Activated CD4-positive, alpha-beta T cell treated with anti-CD3 and anti-CD28 coated beads, Interleukin-2, amount 50 U/mL, for 24 hours (primary cell): ENCODE measurements at places on chromosomes 1 and 21.

- no peak for DNase-seq
Measured at GRCh38 chr1:202213361-202214088, 19.9 kb downstream of the LGR6 start.

DNA sequence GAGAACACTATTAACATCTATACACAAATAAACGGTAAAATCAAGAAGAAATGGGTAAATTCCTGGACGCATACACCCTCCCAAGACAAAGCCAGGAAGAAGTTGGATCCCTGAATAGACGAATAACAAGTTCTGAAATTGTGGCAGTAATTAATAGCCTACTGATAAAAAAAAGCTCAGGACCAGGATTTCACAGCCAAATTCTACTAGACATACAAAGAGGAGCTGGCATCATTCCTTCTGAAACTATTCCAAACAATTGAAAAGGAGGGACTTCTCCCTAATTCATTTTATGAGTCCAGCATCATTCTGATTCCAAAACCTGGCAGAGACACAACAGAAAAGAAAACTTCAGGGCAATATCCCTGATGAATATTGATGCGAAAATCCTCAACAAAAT is 70.7 kb upstream of the FMO3 start:
- DNase-seq: no peak

- DNase-seq: no peak
Measured at GRCh38 chr1:197356723-197357533, 88.9 kb downstream of the CRB1 start.

DNA sequence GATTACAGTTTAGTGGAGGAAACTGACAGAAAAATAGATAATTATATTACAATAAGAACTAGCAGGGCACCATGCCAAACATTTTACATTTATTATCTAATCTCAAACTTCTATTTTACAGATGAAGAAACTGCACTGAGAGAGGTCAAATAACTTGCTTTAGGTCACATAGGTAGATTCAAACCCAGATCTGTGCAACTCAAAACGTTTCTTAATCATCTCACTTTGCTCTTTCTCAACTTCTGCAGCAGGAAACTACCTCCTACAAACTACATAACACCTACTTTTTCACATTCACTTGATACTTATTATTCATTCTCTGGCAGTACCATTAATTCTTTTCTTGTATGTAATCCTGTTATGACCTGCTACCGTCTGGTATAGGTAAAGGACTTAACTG is 49.9 kb upstream of the BCL10 start:
- no peak for DNase-seq

DNA sequence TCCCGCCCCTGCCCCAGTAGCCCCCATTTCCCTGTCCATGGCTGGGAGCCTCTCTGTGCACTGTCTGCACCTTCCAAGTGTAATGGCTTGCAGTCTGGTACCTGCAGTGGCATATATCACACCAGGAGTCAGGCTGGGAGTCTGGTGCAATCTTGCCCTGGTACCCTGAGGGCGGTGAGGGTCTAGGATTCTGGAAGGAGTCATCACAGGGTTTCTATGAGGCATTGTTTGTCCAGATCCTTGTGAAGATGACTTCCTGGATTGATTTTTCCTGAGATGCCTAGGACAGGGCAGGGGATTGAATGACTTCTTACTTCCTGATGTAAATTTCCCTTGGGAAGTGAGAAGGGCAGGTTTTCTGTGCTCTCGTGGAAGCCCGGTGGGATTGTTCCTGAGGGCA is 5.9 kb upstream of the PKP1 start:
- DNase-seq: no peak

DNA sequence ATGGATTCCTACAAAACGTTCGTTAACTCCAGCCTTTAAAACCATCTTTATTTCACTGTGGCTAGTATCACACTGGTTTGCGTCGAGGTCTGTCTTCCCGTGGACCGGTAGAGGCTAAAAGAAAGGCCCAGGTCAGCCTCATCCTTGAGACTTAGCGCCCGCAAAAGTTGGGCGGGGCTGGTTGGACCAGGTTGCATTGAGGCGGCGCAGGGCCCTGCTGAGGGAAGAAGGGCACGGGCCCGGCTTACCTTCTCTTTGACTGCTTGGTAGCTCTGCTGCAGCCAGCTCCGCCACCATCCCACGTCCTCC is 455 bp downstream of the BSDC1 start:
- no peak for DNase-seq

DNA sequence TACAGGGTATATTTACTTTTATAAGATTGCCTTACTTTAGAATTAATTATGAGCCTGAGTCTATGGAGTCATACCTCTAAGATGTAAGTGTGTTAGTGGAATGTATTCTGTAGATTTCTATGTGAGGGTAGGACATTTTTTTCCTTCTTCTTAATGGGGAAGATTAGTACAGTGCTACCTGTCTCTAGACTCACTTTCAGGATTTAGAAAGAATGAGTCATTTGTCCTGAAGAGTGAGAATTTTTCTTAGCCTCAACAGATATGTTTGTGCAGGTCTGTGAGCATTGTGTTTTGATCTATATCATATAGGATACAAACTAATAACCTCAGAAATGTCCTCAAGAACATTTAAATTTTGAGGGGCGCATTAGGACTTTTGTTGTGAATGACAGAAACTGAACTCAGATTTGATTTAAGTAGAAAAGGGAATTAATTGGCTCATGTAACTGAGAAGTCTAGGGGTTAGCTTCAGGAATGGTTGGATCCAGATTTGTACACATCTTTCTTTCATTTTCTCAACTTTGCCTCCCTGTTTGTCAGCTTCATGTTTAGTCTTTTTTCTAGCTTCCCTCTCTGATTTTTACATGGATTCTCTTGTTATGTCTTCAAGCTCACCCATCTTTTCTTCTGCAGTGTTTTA is 45.3 kb downstream of the TTC3 start:
- DNase-seq: no peak

DNA sequence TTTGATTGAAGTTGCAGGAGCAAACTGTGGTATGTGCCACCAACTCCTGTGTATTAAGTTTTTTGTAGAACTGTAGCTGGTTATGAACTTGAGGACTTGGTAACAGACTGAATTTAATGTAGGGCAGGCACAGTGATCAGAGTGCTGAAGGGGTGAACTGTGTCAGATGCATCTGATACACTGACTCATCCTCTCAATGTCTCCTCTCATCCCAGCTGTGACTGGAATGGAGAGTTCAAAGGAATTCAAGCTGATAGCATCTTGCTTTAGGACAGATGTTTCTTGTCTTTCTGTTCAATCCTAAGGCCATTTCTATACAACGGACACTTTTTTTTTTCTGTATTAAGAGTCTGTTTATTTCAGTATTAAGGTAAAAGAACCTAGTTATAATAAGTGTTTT is 25.0 kb upstream of the GBP1 start:
- no peak for DNase-seq

DNA sequence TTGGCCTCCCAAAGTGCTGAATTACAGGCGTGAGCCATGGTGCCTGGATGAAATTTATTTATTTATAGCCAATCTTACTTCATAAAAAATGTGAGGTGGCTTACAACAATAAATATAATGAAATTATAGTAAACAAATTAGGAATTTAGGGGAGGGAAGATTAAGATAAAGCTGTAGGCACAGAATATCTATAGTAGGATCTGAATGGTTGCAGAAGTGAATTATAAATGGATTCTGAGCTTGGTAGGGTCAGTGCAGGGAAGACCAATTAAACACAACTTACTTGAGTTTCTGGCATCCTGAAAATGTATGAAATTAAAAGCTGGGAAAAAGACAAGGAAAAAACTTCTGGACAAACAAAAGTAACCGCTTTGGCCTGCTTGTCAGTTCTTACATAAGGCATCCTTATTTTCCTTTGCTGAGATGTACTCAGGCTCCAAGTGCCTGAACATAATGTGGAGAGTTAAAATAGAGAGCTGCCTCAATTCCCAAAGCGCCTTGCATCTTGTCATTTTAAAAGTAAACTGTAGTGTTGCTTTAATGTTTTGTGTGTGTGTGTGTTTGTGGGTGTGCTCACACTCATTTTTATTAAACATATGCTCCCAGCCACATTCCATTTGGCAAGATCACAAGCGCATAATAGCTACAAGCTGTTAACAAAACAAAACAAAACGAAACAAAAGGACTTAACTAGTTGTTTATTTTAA is 247.3 kb downstream of the S1PR1 start:
- DNase-seq: no peak

- no peak for DNase-seq
Measured at GRCh38 chr1:228316589-228317387, 89.8 kb downstream of the TRIM11 start.

GRCh38 chr1:2644591-2645101 is 11.8 kb upstream of the MMEL1 start:
- DNase-seq: no peak

DNA sequence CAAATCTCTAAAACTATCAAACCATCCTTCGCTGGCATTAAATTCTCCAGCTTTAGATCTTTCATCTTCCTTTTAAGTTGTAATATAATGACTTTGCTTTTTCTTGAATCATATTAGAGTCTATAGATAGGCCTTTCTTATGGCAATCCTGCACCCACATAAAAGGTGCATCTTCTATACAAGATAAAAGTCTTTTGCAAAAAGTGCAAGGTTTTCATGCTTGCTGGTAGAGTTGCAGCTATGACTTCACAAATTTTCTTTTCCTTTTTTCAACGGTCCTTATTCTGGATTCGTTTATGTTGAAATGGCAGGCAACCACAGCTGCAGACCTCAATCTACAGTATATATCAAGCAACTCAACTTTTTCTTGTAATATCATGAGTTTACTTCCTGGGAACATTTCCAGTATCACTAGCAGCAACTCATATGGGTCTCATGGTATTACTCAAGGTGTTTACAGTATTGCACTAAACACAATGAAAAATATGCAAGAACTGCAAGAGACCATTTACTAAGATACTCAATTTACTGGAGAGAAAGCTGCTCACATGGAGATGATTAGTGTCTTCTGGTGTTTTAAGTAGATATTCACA is 22.1 kb downstream of the OMA1 start:
- no peak for DNase-seq

DNA sequence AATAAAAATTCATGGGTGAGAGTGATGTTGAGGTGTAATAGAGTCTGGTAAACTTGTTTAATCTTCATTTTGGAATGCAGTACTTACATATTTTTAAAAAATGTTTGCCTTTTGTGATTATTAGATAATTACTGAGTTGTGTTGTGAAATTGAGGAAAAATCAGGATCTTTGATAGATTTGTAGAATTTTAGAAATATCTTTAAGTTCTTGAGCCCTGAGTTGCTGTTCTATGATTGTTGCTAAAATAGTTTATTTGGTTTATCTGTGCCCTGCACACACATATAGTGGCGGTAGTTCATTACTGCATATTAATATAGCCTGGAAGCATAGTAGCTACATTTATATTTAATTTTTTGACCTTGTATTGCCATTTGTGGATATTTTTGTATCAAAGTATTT is 1.6 kb downstream of the B3GALT2 start:
- DNase-seq: no peak

DNA sequence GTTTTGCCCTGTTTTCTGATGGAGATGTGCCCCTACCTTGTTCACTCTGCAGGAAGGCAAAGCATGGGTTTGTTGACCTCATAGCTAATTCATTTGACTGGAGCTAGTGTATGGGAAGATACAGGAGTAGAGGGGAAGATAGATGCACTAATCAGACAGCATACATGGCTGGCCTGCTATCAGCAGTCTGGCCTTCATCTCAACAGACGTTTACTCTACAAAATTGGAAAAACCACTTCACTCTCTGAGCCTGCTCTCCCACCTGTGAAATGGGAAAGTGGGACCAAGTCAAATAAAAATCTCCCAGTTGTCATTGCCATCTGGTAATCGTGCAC is 235.2 kb upstream of the RAB4A start:
- no peak for DNase-seq
